ENCODE measurements at places on chromosomes 5 and 9.

DNA sequence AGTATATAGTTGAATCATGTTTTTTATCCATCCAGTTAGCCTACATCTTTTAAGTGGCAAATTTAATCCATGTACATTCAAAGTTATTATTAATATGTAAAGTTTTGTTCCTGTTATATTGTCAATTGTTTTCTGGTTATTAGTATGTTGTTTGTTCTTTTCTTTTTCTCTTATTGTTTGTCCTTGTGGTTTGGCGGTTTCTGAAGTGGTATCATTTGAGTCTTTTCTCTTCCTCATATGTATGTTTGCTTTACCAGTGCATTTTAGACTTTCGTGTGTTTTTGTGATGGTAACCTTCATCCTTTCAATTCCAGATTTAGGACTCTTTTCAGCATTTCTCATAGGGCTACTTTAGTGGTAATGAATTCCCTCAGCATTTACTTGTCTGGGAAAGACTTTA is 130.4 kb upstream of the RFX3 start:
- DNase-seq: no peak

- DNase-seq: no peak
Observed at GRCh38 chr5:158406884-158407823, 548.2 kb upstream of the CLINT1 start.

- peak; percentile 53 for DNase-seq
Observed at GRCh38 chr5:446883-447263, 3.9 kb downstream of the EXOC3 start.

DNA sequence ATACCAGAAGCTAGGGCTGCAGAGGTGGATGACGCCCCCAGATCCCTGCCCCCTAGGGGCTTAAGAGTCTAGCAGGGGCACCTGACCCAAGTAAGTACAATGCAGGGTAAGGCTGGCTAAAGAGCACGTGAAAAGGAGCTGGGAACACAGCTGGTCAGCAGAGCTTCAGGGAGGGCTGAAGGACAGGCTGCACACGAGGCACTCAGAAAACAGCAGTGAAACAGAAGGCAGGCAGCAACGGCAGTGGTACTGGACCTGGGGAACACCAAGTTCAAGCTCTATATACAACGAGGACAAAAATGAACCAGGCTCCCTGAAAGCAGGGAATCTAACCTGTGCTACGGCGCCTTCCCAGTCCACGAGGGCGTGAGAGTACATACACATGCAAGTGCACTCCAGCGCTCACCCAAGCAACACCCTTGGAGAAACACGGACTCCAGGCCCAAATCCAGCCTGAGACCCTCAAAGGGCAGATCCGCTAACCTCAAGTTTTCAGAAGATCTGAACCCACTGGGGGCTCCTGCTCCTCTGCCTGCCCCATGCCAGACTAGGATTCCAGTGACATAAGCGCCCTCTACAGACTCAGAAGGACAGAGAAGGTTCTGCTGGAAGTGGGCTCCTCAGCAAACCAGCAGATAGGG is 57.4 kb downstream of the PSMB7 start:
- DNase-seq: no peak

DNA sequence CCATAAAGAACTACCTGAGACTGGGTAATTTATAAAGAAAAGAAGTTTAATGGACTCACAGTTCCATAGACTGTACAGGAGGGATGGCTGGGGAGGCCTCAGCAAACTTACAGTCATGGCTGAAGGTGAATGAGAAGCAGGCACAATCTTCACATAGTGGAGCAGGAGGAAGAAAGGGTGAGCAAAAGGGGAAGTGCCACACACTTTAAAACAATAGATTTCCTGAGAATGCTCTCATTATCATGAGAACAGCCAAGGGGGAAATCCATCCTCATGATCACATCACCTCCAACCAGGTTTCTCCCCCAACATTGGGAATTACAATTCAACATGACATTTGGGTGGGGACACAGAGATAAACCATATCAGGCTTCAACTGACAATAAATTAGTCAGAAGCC is 664.9 kb downstream of the TAF11L14 start:
- no peak for DNase-seq

GRCh38 chr9:85528607-85529006 is 213.1 kb downstream of the AGTPBP1 start:
- DNase-seq: no peak

DNA sequence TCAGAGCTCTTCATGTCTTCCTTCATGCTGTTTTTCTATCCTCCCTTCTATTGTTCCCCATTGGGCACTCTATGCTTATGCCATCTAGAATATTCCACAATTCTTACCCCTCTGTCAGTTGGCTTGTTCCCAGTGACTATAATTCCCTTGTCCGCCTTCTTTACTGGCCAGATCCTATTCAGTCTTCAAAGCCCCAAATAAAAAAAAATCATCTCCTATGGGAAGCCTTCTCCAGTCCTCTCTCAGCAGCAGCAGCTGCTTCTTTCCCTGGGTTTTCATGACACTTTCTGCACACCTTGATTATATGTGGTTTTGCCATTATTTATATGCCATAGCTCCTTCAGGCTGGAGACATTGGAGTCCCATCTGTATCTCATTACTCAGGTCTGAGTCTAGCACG is 54.6 kb upstream of the TNFAIP8 start:
- no peak for DNase-seq

- DNase-seq: no peak
Observed at GRCh38 chr9:101399643-101399970, 956 bp downstream of the ZNF189 start.

- no peak for DNase-seq
Observed at GRCh38 chr5:149237662-149238061, 34.0 kb upstream of the AFAP1L1 start.

DNA sequence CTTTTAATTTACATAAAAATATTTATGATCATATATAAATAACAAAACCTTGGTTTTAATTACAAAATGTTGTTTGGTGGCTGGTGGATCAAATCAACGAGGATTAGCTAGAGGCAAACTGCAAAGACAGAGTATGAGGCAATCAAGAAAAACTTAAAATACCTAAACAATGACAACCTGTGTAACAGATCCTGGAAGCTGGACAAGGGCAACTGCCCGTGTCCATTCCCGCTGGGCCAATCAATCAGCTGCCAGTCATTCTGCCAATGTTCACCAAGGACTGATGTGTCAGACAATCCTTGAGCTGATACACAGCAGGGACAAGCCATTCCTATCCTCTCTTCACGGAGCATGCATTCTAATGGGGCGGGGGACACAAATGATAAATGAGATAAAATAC is 3.2 kb upstream of the TENT4A start:
- no peak for DNase-seq

Measured in CD4-positive, alpha-beta T cell treated with Interleukin-4 for 4 hours (primary cell).